Foreskin keratinocyte (primary cell): ENCODE measurements at places on chromosomes 12 and 14. TPM values are rescaled to one million over a fixed set of nuclear protein-coding genes. Genes with fewer than 3 reads are reported as not detected.

DCN gene
- 0.18 and 0.48 TPM in 2 replicates for total RNA-seq

GALNT6 gene
- total RNA-seq: 73.4 and 95.8 TPM in 2 replicates

SIX6 gene
- not detected in 2 replicates for total RNA-seq

TRIM9 gene
- total RNA-seq: 0.07 TPM in 2 replicates

NTN4 gene
- total RNA-seq: 8.9 and 9.5 TPM in 2 replicates

P2RX2 gene
- total RNA-seq: not detected in 2 replicates

IFI27L1 gene
- total RNA-seq: 23.6 and 25.3 TPM in 2 replicates

RBM19 gene
- total RNA-seq: 27.5 and 29.8 TPM in 2 replicates

KRT83 gene
- not detected in 2 replicates for total RNA-seq

KANSL2 gene
- total RNA-seq: 29.1 and 31.1 TPM in 2 replicates

NGB gene
- not detected in 2 replicates for total RNA-seq

AICDA gene
- not detected in 2 replicates for total RNA-seq

TTC8 gene
- 26.9 and 27.4 TPM in 2 replicates for total RNA-seq

KRT4 gene
- total RNA-seq: 0.11 TPM in 1 of 2 replicates, not detected in the other

DENND5B gene
- total RNA-seq: 5.4 and 5.5 TPM in 2 replicates

KRT75 gene
- total RNA-seq: 4.7 and 7.5 TPM in 2 replicates

KRT85 gene
- total RNA-seq: not detected in 2 replicates
